ENCODE measurements at places on chromosomes 5 and 9.

GRCh38 chr9:120531683-120532300 lies 48.2 kb downstream of the CDK5RAP2 start:
- no peak for DNase-seq

GRCh38 chr5:72508241-72509170 lies 1.3 kb upstream of the ZNF366 start:
- no peak for DNase-seq

- no peak for DNase-seq
These were observed 594.1 kb upstream of the FTMT start for GRCh38 chr5:121257621-121258020.

GRCh38 chr9:105979290-105979689 lies 284.9 kb downstream of the TMEM38B start:
- DNase-seq, result no peak
